BJ (cell line): ENCODE measurements at places on chromosomes 16 and 17. TPM values are rescaled to one million over a fixed set of nuclear protein-coding genes. Genes with fewer than 3 reads are reported as not detected.

DNA sequence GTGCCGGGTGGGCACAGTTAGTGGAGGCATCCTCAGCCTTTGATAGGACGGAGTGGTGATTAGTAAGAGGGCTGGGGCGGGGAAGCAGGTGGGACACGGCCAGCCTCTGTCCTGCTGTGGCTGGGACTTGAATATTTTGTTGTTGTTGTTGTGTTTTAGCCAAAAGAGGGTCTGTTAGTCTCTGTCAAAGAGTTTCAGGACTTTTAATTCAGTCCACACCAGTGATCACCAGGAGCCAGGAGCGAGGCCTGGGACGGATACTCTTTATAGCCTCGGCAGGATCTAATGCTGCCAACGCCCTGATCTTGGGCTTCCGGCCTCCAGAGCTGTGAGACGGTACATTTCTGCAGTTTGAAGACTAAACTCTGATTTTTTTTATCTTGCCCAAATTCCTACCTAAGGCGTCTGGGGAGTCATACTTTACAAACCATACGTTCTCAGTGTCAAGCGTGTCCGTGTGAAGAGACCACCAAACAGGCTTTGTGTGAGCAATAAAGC is 2.9 kb upstream of the RNF213 start:
- DNase-seq, result no peak

GRAPL gene
- not detected in 2 replicates for polyA plus RNA-seq

- no peak for DNase-seq
Observed at GRCh38 chr17:49925921-49926320, 43.1 kb upstream of the DLX4 start.

DNA sequence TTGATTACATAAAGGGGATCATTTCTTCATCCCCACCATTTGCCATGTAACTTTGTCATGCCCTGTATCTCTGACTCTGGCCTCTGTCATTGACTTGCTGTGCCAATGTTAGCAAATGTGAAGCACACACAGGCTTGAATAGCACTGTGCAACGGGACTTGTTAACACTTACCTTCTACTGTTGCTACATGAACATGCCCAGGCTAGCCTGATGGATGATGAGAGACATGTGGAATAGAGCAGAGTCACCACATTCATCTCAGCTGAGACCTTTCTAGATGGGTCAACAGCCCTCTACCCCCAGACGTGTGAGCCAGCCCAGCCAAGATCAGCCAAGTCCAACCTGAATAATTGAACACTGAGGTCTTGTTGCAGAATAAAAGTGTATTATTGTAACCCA is 162.1 kb upstream of the SALL1 start:
- no peak for DNase-seq

GRCh38 chr16:4244254-4245076 is 2.6 kb upstream of the SRL start:
- DNase-seq, result no peak

DNA sequence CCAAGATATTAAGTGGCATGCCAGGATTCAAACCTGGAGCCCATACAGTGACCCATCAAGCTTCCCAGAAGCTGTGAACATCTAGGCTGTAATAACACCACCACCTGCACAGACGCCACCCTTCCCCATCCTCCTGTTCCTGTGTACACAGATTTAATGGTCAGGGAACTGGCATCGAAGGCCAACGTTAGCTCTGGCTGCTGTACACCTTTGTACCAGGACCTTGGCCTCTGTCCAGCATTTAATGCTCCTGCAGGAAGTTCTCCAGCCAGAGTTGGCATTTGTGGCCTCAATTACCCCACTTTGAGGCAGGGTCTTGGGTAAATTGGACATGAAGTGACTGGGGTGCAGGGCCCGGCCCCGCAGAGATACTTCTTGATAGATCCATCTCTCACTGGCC is 49.3 kb downstream of the SCNN1B start:
- DNase-seq, result no peak

HASPIN gene
- 2.1 and 2.9 TPM in 2 replicates for polyA plus RNA-seq
